ENCODE measurements at places on chromosomes 2 and 18.

DNA sequence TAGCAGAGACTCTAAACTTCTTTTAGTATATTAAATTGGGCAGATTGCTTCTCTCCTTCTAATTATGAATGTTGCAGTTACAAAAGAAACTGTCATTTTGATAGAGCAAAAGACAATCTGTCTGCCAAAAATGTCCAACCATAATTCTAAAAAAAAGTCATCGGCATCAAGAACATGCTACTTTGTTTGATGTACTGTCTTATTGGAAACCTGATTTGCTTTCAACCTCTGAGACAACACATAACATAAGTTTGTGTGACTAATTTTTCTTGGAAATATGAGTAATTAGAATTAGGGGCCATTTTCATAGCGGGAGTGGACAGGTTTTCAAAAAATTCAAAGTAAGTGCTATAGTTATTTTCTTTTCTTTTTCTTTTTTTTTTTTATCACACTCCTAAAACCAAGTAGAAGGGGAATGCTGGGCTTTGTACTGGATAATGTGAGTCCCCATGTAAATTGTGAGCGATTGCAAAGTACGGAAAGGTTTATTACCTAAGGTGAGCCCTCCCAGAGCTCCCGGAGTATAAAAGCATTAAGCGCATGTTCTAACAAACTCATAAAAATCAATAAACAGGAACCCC is 59.1 kb downstream of the ZEB2 start:
- DNase-seq: no peak

- DNase-seq: peak; percentile 40
Observed at GRCh38 chr2:24926602-24927252, 6.7 kb upstream of the ADCY3 start.

DNA sequence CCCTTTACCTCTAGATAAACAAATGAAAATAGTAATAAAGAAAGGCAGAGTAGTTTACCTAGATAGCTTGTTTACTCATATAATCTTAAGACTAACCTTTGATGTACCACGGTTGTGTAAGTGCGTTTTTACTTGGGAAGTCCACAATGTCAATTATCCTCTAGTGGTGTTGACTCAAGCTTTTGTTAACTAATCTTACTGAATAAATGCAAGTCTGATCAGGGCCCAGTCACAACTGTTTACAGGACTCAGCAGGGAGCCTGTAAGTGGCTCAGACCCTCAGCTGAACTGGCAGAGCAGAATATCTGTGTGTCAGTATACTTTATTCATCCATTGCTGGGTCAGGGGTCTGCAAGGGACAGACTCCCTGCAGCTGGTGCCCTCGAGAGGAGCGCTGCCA is 98.1 kb upstream of the ACAA2 start:
- DNase-seq: peak; percentile 78

- DNase-seq: no peak
Observed at GRCh38 chr2:169007356-169007755, 23.8 kb downstream of the ABCB11 start.

DNA sequence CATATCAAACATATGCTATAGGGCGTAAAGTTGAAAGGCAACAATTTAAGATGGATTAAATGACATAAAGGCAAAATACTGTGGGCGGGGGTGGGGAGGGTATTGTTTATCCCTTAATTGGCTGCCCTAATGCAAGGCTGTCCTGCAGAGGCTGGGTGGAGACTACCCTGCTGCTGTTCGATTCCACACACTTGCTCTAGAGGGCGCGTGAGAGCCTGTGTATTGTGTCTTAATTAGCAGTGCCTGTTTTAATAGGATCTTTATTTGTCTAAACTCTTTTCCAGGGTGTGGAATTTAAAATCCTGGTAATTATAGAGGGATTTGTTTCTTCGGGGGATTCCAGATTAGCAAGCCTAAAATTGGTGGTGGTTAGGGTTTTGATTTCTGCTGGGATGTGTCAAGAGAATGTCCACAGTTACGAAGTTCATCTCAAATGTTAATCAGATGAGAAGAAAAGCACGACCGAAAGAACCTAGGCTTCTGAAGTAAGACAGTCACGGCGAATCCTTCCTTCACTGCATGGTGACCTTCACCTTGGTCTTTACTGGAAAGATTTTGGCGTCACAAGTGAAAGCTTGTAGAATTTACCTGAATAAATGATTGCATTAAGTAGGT is 103.5 kb upstream of the MAP3K20 start:
- DNase-seq: peak; percentile 60

GRCh38 chr2:107817378-107817777 is 9.3 kb upstream of the RGPD4 start:
- DNase-seq: no peak

DNA sequence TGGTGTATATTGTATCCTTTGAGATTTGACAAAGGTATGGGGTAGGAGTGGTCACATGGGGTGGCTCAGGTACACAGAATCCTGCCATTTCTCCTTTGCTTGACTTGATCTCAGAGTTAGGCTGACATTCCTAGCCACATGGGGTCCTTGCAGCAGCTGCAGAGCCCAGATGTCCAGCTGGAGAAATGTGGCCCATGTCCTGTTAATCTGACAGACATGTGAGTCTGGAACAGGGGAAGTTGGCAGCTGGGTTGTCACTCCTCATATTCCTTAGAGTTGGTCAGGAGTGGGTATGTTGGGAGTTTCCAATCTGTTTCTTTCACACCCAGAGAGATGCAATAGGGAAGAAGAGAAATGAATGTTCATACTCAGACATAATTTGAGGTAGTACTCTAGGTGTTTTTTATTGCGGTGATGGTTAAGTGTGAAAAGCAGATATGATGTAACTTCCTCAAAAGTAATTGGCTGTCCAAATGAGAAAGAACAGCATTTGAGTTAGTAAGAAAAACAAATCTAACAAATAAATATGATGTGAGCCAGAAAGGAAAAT is 402.6 kb upstream of the MEIS1 start:
- peak; percentile 21 for DNase-seq

DNA sequence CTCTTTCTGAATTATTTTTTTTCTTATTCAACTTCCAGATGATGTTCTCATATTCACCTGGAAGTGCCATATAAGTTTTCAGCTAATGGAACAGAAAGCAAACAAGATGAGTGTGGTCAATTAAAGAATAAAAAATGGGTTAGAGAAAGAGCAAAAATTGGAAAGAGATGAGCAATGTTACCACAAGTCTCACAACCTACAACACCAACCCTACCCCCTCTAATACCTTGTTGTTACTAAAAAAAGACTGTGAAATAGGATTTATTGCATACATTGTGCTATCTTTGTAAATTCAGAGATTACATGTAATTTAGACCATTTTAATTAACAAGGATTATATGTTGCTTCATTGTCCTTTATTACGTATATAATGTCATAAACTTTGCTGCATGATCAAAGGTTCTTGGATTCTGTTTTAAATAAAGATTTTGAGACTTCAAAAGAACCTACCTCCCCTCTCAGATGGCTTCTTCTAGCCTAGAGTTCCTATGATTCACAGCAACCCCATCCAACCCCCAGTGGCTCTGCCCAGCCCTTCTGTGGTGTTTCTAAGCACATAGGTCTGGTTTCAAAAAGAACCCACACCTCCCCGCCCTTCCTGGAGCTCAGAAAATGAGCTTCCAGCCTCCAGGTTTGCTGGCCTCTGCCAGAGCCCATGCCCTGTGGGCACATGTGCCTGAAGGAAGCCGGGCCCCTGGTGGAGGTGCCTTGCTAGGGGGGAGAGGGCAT is 24.7 kb downstream of the LGALSL start:
- DNase-seq: no peak

- no peak for DNase-seq
Observed at GRCh38 chr2:222837643-222838056, 23.2 kb upstream of the ACSL3 start.

DNA sequence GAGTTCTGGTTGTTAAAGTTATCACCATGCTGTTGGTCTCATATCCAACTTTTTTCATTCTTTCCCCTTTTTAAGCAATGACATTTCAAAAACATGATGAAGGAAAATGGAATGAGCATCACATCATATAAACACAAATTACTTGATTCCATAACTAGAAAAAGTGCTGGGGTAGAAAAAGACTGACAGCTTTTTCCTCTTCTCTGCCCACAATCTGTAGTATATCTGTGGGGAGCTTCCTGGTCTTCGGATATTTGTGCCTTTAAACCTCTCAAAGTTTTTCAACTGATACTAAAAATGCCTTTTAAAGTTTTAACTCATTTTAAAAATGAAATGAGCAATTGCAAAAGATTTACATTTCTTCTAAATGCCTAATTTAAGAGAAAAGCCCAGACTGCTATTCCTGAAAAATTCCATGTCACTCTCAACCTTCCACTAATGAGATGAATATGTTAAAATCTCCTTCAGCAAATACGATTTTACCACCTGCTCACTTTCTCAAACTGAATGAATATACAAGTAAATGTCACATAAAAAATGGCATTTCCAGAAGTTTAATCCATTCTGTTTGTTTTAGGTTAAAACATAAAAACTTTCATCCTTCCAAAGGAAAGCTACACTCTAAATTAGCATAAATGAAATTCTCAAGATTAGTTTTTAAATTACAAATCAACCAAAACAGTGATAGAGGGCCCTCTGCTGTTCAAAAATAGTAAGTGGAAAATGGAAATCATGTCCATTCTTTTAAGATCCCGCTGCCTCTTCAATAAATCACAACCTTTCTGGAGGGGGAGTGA is 2.1 kb downstream of the DNAH7 start:
- peak; percentile 45 for DNase-seq

DNA sequence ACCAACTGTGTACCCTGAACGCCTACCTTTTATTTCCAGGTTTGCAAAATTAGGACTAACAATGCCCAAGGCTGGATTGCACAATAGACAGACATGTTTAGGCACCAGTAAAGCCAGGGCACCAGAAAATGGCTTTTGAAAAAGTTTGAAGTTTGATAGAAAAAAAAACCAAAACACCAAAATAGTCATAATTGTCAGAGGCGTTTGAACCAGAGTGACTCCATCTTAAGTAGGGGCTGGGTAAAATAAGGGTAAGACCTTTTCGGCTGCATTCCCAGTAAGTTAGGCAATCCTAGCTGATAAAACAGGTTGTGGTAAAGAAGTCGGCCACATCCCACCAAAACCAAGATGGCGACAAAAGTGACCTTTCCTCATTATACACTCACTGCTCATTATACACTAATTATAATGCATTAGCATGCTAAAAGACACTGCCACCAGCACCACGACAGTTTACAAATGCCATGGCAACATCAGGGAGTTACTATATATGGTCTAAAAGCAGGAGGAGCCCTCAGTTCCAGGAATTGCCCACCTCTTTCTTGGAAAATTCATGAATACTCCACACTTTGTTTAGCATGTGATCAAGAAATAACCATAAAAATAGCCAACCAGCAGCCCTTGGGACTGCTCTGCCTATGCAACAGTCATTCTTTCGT is 105.1 kb upstream of the MSH2 start:
- no peak for DNase-seq

- DNase-seq: no peak
Observed at GRCh38 chr2:95348609-95349567, 51.7 kb downstream of the KCNIP3 start.

DNA sequence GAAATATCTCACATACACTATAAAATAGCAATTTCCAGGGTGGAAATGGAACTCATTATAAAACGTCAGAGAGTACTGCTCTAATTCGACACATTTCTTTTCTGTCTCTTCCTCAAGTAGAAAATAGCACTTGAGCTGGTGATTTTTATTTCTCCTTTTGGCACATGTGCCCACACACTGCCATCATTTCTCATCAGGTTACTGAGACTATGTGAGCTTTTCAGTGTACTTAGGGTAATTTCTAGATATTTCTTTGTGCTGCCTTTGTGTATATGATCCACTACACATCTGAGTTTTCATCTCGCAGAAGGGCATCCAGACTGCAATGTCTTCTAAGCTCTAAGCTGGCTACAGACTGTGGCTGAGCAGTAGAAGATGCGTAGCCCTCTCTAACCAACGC is 62.1 kb upstream of the PGAP1 start:
- no peak for DNase-seq

GRCh38 chr2:88857951-88858411 is 166.5 kb downstream of the RPIA start:
- DNase-seq: peak; percentile 66

DNA sequence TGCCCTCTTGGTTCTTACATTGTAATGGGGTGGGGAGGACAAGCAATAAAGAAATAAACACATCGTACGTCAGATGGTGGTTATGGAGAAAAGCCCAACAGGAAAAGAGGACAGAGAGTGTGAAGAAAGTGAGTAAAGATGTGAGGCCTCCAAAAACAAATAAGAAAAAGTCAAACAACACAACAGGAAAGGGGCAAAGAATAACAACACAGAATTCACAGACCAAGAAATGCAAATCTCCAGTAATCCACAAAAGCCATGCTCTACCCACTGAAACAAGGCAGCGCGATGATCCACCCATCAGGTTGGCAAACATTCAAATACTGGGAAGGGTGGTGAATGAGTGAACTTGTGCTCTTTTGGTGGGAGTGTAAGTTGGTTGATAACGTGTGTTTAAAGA is 16.7 kb upstream of the DUSP2 start:
- no peak for DNase-seq

GRCh38 chr2:174263997-174264396 is 15.7 kb upstream of the OLA1 start:
- no peak for DNase-seq

GRCh38 chr2:54522624-54523281 is 66.6 kb downstream of the SPTBN1 start:
- DNase-seq: peak; percentile 89

DNA sequence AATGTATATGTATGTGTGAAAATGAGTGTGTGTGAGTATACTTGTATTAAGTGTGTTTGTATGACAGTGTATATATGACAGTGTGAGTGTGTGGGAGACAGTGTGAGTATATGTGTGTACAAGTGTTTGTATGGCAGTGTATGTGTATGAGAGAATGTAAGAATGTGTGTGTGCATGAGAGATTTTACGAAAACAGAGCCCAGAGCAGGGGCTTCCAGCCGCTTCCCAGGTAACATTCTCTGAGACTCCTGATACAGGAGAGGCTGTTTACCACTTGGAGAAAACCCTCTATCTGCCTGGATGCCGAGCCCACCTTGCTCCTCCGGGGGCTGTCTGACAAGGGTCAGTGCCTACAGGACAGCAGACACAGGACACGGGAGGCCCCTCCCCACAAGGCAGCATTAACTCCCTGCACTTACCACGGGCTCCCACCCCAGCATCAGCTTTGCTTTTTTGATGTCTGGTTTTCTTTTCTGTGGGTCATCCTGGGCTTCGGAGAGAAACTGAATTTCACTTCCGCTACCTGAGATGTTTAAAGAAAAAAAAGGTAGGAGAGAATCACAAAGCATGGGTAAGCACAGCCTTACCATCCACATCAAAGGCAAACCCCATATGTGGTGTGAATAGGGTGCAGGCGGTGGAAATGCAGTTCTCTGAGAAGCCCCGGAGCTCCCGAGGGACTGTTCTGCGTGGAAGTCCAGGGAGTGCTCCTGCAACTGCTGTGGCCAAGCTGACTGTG is 97.6 kb downstream of the UXS1 start:
- no peak for DNase-seq

- peak; percentile 88 for DNase-seq
Observed at GRCh38 chr2:171513719-171514160, 8.5 kb upstream of the CYBRD1 start.

GRCh38 chr18:28287146-28287545 is 110.2 kb upstream of the CDH2 start:
- peak; percentile 90 for DNase-seq

- peak; percentile 32 for DNase-seq
Observed at GRCh38 chr2:160207804-160208654, 8.0 kb upstream of the ITGB6 start.

Data from mesendoderm (in vitro differentiated cells).